ENCODE measurements at places on chromosomes 7 and 10. TPM values are rescaled to one million over a fixed set of nuclear protein-coding genes. Genes with fewer than 3 reads are reported as not detected.

DNA sequence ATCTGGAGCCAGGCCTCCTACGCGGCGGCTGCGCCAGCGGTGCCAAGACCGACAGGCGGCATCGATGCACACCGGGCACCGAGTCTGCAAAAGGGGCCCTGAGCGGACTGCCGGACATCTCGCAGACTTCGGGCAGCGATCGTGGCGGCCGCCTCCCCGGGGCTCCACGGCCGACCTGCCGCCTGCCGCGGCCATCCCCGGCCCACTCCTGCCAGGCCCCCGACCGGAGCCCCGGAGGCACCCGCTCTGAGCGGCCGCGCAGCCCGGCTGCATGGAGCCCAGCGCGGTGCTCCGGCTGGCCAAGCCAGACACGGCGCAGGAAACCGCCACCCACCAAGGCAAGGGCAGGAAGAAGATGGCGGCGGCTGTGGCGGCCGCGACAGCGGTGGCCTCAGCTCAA, 154.2 kb upstream of the KCTD7 start:
- no peak for DNase-seq

DNA sequence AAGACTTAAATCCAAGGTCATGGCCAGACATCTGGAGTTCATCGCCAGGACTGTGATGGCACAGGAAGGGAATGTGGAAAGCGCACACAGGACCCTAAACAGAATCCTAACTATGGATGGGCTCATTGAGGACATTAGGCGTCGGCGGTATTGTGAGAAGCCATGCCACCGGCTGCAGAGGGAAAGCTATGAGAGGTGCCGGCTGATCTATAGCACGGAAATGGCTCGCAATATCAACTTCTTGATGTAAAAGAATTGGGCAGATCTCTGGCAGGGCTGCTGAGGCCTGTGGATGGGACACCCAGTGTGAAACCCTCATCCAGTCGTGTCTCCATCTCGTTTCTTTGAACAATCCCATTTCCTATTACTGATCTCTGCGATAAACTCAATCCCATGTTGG, 6.3 kb upstream of the CTBP2 start:
- no peak for DNase-seq

DNA sequence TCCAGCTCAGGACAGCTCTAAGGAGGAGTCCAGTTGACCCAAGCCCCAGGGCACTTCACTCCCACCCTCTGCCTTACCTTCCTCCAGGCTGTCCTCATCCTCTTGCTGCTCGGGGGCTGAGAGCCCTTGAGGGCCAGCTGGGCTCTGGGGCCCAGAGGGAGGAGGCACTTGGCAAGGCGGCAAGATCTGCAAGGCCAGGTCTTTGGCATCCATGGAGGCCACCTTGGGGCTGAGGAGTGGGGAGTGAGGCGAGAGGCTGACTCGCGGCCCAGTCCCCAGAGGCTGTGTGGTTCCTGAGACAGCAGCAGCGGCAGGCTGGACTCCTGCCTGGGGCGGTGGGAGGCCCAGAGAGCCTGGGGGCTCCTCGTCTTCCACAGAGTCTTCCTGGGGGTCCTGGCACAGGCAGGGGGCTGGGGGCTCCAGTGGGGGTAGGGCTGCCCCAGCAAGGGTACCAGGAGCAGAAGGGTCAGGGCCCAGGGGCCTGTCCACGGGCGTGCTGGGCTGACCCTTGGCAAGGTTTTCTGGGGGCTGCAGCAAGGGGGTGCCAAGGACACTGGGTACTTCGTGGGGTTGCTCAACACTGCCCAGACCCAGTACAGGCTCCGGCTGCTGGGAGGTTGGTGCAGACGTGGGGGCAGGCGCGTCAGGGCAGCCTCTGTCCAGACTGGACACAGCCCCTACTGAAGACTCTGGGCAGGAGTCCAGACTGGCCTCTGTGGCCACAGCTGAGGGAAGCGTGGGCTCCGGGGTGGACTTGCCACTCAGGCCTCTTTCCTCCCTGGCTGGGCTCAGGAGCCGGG, 6.5 kb downstream of the NACAD start:
- DNase-seq = no peak

DNA sequence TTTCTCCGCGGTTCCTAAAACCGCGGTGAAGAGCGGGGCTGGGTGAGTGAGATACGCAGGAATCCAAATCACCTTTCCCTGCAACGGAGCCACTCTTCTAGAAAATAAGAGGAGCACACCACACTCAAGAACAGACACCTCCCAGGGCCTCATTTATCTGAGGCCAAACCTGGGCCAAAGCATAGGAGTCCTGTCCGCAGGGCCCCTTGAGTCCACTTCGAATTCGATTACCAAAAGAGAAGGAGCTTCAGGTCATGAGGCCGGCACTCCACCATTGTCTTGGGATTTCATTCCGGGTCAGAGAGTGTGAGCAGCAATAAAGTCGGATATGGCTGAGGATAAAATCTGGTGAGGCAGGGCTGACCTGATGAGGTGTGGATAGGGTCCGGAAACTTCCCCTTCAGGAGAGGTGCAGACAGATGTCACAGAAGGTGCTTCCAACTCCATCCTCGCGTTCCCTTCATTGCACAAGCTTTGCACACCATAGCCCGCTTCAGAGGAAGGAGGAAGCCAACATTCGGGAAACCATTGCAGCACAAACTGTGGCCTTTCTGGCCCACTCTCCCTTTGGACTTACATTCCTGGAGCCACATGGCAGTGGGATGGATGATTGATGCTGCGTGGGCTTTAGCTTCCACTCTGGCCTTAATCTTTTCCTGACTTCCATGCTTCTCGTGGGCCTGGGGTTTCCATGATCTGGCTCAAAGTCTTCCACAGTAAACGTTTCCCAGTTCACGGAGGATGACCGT, 27.2 kb upstream of the ZNF273 start:
- DNase-seq = no peak

- DNase-seq = no peak
Measured at GRCh38 chr7:75943864-75944263, 28.9 kb downstream of the POR start.

GRCh38 chr10:70568781-70569495, 33.6 kb downstream of the PRF1 start:
- DNase-seq = no peak

DNA sequence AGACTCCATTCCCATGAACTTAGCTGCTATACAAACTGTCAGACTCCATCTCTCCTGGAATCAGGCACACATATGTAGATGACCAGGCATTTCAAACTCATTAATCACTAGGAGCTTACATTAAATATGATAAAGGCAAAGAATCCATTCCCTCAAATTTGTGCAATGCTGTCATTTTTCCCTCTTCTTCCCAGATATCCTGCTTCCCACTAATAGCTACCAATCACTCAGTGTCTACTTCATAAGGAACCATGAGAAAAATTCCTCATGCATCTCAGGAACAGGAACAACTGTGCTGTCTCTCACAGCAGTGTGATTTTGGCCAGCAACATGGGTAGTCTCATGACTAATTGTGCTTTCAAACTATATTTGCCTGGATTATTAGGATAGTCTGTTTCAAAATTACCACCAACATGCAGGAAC, 133.9 kb downstream of the DKK1 start:
- DNase-seq = no peak

DNA sequence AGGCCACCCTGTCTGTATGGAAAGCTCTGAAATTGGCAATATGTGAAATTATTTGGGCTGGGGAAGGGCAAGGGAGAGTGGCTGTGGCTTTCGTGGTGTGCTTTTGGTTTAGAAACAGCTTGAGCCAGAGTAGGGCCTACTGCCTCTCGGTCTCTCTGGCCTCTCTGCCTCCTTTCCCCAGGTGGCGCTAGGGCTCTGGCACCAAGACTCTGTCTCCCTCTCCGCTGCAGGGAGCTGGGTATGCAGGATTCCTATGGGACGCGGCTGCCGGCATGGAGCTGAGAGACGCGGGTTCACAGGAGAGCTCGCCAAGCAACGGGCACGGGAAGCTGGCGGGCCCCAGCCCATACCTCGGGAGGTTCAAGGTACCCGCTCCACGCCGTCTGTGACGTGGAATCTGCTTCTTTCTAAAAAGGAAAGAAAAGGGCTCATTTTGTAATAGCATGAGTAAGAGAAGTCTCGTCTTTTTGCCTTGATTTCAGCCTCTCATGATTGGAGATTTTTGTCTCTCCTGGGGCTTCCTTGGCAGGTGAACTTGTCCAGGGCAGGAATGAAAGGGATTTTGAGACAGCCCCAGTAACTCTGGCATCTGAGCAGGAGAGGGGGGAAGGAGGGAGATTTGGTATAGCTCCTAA, 105.1 kb upstream of the ANLN start:
- no peak for DNase-seq

DNA sequence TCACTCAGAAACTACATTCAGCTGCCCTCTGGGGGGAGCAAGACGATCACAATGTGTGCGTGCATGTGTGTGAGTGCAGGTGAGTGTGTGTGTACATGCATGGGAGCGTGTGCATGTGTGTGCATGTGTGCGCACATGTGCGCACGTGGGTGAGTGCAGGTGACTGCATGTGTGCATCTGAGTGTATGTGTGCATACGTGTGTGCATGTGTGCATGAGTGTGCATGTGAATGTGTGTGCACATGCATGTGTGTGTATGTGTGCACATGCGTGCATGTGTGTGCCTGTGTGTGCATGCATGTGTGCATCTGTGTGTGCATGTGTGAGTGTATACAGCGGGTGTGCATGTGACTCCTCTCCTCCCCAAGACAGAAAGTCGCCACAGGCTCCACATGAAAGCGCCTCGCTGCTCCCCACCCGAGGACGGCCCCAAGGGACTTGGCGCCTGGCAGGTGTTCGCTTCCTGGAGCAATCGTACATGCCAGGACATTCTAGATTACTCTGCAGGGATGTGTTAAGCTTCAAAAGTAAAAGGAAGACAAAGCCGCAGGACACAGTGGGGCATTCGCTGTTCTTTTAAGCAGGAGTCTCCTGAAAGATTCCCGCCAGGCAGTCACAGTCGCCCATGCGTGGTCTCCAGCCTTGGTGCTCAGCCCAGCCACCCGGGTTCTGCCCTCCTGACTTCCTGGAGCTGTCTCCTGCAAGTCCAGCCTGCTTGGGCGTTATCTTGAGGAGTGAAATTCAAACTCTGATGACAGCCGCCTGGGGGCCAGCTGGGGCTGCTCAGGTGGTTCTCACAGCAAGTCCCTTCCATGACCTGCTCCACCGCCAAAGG, 42.0 kb upstream of the ADGRA1 start:
- no peak for DNase-seq

GRCh38 chr10:102604439-102604841, 39.8 kb upstream of the TRIM8 start:
- no peak for DNase-seq

GRCh38 chr10:109906316-109906715, 17.0 kb downstream of the XPNPEP1 start:
- no peak for DNase-seq

GRCh38 chr10:87782721-87783120, 35.3 kb downstream of the ATAD1 start:
- DNase-seq = no peak

- peak; percentile 57 for DNase-seq
Measured at GRCh38 chr10:86756511-86757112, at the start of gene BMPR1A. Gene BMPR1A, plus strand, starts transcription at chr10:86756619. Its CDS starts 119,400 bp downstream, at chr10:86876019.

- DNase-seq = no peak
Measured at GRCh38 chr7:10571759-10572158, 401.9 kb upstream of the PHF14 start.

GRCh38 chr10:28734938-28735759, 57.8 kb downstream of the BAMBI start:
- DNase-seq = no peak

- no peak for DNase-seq
Measured at GRCh38 chr7:88140947-88141346, 78.9 kb downstream of the SRI start.

DNA sequence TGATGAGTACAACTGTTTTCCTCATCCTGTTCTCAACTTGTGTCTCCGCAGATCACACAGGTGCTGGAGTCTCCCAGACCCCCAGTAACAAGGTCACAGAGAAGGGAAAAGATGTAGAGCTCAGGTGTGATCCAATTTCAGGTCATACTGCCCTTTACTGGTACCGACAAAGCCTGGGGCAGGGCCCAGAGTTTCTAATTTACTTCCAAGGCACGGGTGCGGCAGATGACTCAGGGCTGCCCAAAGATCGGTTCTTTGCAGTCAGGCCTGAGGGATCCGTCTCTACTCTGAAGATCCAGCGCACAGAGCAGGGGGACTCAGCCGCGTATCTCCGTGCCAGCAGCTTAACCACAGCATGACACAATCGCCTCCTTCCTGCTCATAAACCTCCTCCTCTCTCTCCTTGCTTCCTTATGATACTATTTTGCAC, 126.7 kb upstream of the PRSS58 start:
- DNase-seq = peak; percentile 66

GRCh38 chr7:108094346-108094745, 35.8 kb downstream of the LAMB4 start:
- DNase-seq = no peak

DNA sequence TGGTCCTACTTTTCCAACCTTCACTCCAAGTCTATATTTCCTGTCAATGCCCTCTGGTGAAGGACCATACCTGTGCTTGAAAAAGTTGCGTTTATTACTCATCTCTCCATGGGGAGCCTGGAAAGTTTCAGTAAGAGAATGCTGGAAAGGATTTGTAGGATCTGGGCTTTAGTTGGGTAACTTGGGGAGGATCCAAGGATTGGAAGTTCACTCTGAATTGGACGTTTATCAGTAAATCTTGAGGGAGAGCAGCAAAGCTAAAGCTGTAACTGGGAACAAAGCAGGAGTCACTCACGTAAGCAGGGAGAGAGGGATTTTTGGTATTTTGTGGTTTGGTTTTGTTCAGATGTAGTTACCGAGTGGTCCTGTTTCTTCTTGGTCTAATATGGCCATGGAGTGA, 51.4 kb upstream of the NPVF start:
- DNase-seq = no peak

- DNase-seq = no peak
Measured at GRCh38 chr7:99272476-99273045, at the start of gene MYH16. Gene MYH16, plus strand, starts transcription at chr7:99272839.

- DNase-seq = no peak
Measured at GRCh38 chr10:58920655-58921003, 255.8 kb upstream of the PHYHIPL start.

Gene ATRNL1
- not detected for total RNA-seq

Gene ATG9B
- total RNA-seq = 14.9 TPM

Gene HHEX
- 0.46 TPM for total RNA-seq

Gene PTF1A
- total RNA-seq = not detected

Gene ZNHIT1
- total RNA-seq = 50.3 TPM

Gene WDFY4
- total RNA-seq = 0.25 TPM

Gene PLPP4
- total RNA-seq = not detected

Gene PLA2G12B
- total RNA-seq = not detected

Gene DGKB
- not detected for total RNA-seq

Gene FMC1
- 6.8 TPM for total RNA-seq

Gene IFIT1
- 9.0 TPM for total RNA-seq

Measured in activated naive CD4-positive, alpha-beta T cell treated with anti-CD3 and anti-CD28 coated beads, Interleukin-2, amount 50 U/mL, for 72 hours (primary cell).